Esophagus mucosa (tissue), 1 donor: ENCODE measurements at places on chromosomes 6 and 20. TPM values are rescaled to one million over a fixed set of nuclear protein-coding genes. Genes with fewer than 3 reads are reported as not detected.

The NKX2-4 gene
- not detected for total RNA-seq

DNA sequence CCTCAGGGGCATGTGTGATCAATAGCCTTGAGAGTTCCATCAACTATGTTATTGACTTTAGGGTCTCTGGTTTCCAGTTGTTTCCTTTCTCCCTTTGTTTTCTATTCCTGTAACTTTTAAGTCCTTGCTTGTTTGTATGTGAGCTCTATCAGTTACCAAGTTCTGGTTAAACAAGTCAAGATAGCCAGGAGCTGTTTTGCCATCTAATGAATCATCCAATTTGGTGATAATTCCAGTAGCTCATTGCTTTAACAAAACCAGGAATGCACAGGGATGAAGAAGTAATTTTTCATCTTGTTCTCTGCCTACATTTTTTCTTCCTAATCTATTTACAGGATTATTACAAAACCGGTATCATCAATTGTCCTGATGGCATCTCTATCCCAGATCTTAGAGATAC, 36.5 kb downstream of the KCTD20 start:
- ATAC-seq, result no peak

GRCh38 chr20:25269057-25269832, 21.4 kb downstream of the PYGB start:
- no peak for ATAC-seq

DNA sequence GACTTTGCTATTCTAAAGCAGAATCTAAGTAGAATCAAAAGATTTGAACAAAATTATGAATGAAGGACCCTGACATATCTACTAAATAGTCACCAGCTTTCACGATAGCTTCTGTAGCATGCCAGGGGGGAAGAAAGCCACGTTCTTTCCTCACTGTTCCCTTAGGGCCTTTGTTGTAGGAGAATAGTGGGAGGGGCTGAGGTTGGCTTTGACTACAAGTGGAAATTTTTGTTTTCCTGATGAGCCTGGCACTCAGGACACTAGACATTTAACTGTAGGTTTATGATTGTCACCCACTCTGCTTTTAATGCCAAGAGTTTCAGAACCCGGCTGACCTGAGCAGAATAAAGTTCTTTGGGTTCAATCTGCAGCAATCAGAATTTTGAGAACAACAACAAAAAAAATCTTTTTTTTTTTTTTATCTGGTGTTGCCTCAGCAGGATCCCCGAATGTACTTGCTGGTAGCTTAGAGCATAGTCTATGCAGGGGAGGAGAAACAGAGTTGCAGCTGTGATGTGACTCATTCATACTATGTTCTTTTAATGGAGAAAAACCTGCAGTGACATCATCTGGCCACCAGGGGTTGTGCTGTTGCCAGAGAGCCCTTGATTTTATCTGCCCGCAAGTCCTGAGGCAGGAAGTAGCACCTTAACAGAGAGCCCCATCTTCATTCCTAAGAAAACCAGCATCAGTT, 38.5 kb downstream of the TPD52L1 start:
- peak; percentile 94 for ATAC-seq
